Activated naive CD8-positive, alpha-beta T cell treated with anti-CD3 and anti-CD28 coated beads, Interleukin-2, amount 10 ng/mL, durations not matched to agents 7 days and 5 days (primary cell): ENCODE measurements at places on chromosomes 12 and 14. TPM values are rescaled to one million over a fixed set of nuclear protein-coding genes. Genes with fewer than 3 reads are reported as not detected.

DNA sequence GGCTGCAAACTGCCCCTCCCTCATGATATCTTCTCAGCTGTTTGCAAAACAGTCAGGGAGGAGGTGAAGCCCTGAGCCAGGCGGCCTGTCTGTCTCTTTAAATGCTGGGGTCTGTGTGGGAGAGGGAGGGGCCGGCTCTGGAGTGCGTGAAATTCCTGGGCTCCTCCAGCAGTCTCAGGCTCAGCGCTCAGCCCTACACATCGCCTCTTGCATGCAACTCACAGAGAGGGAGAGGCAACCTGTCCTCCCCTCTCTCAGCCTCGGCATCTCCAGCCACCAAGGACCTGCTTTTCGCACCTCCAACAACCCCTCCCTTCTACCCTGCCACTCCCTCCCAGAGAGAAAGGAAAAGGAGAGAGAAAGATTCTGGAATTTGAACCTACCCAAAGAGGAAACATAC lies at the start of gene NRXN3:
NRXN3 (plus strand) TSS at position 171 of the 400 bp plus-strand sequence. CDS start 72,721 bp downstream, outside the sequence.
- DNase-seq: no peak

GRCh38 chr12:43210485-43211192 lies 341.4 kb downstream of the ADAMTS20 start:
- no peak for DNase-seq

GRCh38 chr12:93670104-93670503 lies 7.1 kb upstream of the CRADD start:
- no peak for DNase-seq

Gene C1QL4
- not detected for total RNA-seq

Gene CCDC175
- not detected for total RNA-seq

Gene INHBE
- not detected for total RNA-seq
